ENCODE measurements at places on chromosomes 1 and 21.

- DNase-seq: no peak
Measured at GRCh38 chr21:34882719-34883131, 166.4 kb downstream of the RUNX1 start.

- DNase-seq: no peak
Measured at GRCh38 chr1:1969505-1969900, 34.1 kb downstream of the CFAP74 start.

DNA sequence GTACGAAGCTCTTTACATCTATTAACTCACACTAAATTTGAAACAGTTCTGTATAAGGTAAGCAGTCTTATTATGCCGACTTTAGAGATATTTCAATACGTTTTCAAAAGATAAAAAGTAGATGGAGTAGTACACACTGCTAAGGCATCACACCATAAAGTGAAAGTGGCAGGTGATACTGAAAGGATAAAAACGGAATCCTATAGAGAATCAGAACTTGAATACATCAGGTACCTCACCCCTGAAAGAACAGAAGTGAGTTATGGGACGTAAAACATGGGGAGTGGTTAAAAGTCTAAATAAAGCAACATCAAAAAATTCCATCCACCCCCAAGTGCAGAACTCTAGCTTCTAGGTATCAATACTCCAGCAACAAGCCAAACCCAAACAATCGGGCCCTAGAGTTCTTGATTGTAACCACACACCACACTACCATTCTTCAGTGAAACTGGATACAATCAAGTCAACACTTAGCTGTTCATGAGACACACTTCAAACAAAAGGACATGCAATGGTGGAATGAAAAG, 142.6 kb downstream of the SMYD3 start:
- DNase-seq: no peak

DNA sequence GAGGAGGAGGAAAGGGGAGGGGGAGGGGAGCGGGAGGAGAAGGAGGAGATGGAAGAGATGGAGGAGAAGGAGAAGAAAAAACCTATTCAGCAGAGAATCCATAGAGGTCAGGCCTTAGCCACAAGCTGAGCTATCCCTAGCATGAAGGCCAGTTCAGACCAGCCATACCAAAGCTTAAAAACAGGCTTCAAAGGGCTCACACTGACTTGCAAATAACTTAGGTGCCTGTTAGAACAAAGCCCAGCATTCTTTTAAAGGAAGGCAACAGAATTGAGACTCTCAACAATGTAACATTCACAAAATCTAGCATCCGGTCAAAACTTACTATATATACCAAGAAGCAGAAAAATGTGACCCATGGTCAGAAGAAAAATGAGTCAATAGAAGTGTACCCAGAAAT, 43.6 kb upstream of the IFFO2 start:
- DNase-seq: no peak

- DNase-seq: no peak
Measured at GRCh38 chr1:198873696-198874230, 234.9 kb downstream of the PTPRC start.

- no peak for DNase-seq
Measured at GRCh38 chr1:152970495-152970894, at the start of gene SPRR4. SPRR4 (plus strand) TSS chr1:152970648; CDS start chr1:152971891, 1,243 bp downstream.

DNA sequence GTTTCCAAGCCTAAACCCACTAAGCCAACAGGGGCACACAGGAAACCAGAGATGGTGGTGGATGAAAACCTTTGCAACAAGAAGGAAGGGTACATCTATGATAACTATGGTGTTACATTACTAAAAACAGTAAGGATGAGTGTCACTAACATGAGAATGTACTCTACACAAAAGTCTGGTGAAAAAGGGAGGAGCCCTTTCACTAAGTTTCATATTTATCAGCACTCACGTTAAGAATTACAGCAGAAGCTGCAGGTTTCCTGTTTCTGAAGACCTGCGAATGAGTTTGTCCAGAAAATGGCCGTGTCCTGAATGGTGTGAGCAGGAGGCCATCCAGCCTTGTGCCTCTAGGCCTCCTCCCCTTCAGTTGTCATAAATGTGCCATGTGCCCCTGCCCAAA, 17.8 kb downstream of the ABCG1 start:
- DNase-seq: no peak

DNA sequence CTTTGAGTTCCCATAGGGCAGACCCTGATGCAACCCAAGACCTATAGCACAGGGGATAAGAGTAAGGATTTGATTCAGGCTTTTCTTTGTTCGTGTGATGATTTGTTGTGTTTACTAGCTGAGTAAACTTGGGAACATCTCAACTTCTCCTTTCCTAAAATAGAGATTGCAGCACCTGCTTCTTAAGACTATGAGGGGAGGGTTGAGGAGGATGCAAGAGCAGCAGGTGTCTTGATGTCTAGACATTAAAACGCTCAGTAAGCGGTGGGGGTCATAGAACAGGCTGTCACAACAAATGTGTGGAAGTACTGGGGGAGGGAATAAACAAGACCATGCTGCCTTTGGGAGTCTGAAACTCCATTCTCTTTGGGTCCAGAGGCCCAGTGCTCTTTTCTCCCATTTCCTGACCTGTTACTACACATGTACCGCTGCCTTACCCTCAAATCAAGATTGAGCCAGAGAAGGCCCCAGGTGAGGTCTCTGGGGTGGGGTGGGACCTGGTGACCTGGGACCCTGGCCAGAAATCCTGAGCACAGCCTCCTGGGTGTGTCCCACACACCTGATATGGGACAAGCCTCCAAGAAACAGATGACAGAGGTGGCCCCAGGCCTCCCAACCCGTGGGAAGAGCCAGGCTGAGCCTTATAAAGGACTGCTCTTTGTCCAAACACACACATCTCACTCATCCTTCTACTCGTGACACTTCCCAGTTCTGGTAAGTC, at the start of gene S100A7A:
S100A7A (plus strand) TSS at position 671 of the 721 bp plus-strand sequence. CDS start 1,563 bp downstream, outside the sequence.
- DNase-seq: no peak

GRCh38 chr1:91693557-91693956, 192.4 kb downstream of the TGFBR3 start:
- no peak for DNase-seq

DNA sequence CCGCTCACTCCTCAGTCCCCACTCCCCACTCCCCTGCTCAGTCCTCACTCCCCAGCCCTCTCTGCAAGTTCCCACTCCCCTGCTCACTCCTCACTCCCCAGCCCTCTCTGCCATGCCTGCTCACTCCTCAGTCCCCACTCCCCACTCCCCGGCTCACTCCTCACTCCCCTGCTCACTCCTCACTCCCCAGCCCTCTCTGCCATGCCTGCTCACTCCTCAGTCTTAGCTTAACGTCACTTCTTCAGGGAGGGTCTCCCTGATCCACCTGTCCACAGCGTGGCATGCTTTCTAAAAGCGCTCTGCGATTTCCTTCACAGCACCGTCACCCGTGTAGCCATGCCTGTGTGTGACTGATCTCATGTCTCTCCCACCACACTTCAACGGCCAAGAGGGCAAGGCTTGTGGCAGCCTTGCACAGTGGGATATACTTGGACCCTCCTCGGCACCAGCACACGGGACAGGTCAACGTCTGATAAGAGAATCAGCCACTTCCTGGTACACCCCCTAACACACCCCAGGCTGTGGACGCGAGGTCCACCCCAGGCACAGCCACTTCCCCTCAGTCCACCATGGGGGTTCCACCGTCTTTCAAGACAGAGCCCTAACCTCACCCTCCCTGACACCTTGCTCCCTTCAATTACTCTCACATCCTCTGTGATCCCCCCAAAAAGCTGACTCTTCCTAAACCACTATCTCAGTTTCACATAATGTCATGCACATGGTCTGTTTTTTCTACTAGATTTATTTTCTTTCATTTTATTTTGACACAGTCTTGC, 14.0 kb downstream of the PRDM15 start:
- DNase-seq: no peak

DNA sequence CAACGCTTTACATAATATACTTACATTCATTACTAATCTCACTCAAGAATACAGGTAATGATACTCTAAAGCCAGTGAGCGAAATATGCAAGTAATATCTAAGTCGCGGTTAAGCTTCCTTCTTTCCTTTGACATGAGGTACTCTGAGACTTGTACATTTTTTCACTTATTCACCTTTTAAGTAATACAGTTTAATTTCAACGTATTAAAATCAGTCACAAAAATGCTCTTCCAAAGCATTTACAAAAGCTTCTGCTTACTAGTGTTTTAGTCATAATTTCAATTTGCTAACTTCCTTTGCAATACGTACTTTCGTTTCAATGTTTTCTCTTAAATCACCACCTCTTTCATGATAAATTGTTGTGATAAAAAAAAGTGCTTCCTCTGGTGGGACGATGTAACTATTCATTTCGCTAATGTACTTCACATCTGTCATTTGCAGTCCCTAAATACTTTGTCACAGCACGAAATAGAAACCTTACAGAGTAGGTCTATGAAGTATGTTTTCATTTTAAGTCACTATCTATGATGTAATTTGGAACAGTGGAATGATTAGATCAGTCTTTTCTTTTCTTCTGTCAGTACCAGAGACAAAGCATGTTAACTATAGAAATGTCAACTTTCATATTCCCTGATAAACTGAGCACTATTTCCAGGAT, 34.0 kb upstream of the ADGRL4 start:
- no peak for DNase-seq

DNA sequence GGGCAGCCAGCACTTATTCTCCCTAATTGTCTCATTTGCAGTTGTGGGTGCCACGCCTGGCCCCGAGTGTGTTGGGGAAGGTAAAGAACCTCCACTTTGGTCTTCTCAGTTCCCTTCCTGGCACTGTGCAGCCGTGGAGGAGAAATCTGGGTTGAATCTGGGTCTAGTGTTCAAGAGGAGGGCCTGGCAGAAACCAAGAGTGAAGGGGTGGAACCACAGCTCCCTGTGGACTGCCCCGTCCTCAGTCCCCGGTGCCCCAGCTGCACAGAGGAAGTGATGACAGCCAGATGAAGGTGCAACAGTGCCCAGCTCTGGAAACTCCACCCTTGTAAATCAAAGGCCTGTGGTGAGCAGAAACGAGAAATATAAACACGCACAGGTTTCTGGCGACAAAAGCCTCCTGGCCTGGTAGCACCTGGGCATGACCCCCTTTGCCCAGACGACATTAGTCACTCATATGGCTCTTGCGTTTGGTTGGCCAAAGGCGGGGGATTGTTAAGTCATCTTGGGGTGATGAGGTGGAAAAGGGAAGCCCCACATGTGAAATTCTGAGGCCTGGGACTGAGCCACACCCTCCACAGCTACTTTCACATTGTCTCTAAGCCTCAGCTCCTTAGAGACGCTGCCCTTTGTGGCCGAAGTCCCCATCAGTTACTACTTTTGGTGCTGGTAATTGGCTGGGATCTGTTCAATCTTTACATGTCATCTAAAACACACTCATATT, 4.2 kb upstream of the ECE1 start:
- peak; percentile 96 for DNase-seq

DNA sequence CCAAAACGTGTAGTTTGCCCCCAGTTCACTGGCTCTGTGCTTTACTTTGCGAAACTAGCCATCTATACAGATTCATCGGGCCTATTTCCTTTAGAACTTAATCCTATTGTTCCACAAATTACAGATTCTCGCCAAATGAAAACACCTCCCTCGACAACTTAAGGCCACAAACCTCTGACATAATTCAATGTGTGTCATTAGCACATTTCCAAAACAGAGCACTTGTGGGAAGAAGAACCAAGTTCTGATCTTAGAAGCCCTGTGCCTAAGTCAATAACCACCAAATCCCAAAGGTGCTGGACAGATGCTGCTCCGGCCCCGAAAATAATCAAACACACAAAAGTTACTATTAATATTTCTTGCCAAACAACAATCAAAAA, 93.9 kb downstream of the SLC45A1 start:
- no peak for DNase-seq

GRCh38 chr1:187862506-187862905, 1033.8 kb downstream of the PLA2G4A start:
- no peak for DNase-seq

- no peak for DNase-seq
Measured at GRCh38 chr1:221709854-221710253, 32.0 kb downstream of the DUSP10 start.

- no peak for DNase-seq
Measured at GRCh38 chr1:110005971-110006370, 21.4 kb downstream of the AHCYL1 start.

DNA sequence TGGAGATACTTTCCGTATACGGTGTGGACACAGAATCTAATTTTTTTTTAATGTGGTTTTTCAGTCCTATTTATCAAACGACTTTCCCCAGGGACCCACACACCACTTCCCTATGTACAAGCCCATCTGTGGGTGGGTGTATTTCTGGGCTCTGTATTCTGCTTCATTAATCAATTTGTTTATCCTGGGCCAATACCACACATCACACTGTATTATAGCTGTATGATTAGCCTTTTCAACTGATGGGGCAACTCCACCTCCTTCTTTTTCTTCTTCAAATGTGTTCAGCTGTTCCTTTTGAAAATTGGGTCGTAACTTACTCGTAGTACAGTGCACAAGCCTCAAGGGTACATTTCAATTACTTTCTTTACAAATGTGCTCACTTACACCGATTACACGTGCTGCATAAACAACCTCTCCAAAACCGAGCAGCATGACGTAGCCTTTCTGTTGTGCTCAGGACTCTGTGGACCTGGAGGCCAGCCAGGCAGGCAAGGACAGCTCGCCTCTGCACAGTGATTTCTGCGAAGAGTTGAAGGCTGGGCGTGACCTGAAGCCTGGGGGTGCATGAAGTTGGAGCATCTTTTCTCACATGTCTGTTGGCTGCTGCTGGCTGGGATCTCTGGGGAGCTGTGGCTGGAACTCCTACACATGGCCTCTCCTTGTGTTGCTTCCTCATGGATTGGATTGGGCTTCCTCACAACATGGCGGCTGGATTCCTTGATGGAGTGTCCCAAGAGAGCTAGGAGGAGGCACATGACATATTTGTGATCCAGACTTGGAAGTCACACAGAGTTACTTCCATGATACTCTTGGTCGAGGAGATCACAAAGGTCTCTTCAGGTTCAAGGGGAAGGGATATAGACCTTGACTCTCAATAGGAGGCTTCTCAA, 126.5 kb downstream of the CRYAA start:
- no peak for DNase-seq

DNA sequence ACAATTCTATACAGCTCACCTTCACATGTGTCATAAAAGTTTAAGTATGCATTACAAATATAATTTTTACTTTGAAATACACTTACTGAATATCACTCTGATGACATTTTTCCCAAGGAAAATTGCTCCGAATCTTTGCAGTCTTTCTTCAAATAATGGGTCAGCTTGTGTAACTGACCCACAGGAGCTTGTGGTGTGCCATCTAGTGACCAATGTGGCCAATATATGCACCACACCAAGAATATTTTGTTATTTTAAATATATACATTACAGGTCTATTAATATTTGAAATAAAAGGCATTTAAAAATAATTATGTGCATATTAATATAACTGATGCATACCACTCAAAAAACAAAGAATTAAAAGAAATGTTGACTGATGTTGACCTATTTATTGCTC, 271.4 kb downstream of the TBX15 start:
- no peak for DNase-seq

DNA sequence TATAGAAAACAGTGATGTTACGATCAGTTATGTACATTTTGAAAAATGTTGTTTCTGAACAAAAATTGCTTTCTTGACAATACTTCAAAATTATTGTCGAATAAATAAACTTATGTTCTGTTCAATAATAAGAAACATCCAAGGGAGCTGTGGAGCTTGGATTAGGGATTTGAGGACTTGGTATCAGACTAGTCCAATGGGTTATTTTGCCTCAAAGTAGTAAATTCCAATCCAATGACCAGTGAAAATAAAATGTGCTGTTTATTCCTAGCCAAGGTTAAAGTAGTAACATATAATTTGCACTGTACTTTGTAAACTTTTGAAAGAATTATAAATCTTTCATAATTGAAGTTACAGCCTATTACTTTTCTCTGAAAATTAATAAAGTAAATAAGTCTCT, 79.1 kb upstream of the IVNS1ABP start:
- no peak for DNase-seq

GRCh38 chr1:29743264-29743663, 506.9 kb downstream of the PTPRU start:
- DNase-seq: no peak

GRCh38 chr1:165423136-165423535, 21.8 kb downstream of the RXRG start:
- no peak for DNase-seq

Measured in activated naive CD4-positive, alpha-beta T cell treated with anti-CD3 and anti-CD28 coated beads, Interleukin-2, amount 50 U/mL, for 72 hours (primary cell).